ENCODE measurements at places on chromosomes 16 and 17.
A peak's percentile ranks its signal among the peaks of the same experiment; 100 is the strongest.

- DNase-seq: no peak
These were observed 54.8 kb downstream of the C17orf67 start for GRCh38 chr17:56778898-56779297.

GRCh38 chr16:88057656-88058055 lies 106.4 kb downstream of the BANP start:
- DNase-seq: no peak

GRCh38 chr17:39841134-39841683 lies 22.9 kb downstream of the IKZF3 start:
- no peak for DNase-seq

GRCh38 chr17:27282054-27282551 lies 11.8 kb upstream of the WSB1 start:
- DNase-seq: no peak

GRCh38 chr17:1010586-1010985 lies 13.7 kb downstream of the TIMM22 start:
- DNase-seq: no peak

GRCh38 chr16:70735141-70735979 lies 49.5 kb upstream of the MTSS2 start:
- DNase-seq: no peak

DNA sequence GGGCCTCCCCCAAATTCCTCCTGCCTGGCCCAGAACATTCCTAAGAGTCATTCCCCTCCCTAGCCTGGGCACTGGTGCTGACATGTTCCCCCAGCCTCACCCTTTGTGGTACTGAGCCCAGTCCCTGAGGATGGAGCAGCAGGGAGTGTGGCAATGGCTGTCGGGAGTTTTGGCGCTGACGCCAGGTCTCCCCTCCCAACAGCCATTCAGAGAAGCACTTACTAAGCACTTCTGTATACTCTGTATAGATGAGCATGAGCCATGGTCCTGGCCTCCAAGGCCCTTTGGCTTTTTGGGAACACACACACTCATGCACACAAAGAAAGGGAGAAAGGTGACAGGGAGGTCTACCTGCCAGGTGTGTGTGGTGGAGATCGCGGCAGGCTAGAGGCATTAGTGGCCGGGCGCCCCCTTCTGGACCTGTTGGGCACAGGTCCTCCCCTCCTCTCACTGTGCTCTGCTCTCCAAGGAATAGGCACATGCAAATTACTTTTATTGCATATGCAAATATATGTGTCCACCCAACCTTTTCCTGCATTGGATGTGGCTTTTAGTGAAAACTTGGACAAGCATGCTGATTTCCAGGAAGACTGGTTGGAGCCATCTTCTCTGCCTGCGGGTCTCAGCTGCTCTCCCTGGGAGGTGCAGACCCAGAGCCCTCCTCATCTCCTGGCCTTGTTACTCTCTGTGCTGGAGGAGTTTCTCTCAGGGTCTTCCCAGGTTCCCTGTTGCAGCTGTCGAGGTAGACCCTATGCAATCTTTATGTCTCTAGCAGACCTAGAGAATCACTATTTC lies 17.4 kb upstream of the C17orf107 start:
- peak; percentile 56 for DNase-seq

GRCh38 chr17:40779181-40779909 lies 3.0 kb downstream of the KRT27 start:
- DNase-seq: no peak

DNA sequence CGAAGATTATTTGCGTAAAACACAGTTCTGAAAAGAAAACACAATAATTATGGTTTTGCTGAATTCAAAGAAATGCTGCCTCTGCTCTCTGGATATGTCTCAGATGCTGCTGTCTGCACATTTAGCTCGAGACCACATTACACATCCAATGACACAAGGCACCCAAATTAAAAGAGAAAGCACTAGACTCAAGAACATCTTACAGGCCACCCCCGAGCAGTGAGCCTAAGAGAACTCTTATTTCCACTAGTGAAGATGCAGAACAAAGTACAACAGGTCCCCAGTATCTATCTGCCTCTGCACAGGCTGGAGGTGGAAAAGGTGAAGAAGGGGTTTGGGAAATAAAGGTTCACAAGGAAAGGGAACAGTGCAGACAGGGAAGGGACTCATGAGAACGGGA lies 33.5 kb downstream of the GRB2 start:
- no peak for DNase-seq

DNA sequence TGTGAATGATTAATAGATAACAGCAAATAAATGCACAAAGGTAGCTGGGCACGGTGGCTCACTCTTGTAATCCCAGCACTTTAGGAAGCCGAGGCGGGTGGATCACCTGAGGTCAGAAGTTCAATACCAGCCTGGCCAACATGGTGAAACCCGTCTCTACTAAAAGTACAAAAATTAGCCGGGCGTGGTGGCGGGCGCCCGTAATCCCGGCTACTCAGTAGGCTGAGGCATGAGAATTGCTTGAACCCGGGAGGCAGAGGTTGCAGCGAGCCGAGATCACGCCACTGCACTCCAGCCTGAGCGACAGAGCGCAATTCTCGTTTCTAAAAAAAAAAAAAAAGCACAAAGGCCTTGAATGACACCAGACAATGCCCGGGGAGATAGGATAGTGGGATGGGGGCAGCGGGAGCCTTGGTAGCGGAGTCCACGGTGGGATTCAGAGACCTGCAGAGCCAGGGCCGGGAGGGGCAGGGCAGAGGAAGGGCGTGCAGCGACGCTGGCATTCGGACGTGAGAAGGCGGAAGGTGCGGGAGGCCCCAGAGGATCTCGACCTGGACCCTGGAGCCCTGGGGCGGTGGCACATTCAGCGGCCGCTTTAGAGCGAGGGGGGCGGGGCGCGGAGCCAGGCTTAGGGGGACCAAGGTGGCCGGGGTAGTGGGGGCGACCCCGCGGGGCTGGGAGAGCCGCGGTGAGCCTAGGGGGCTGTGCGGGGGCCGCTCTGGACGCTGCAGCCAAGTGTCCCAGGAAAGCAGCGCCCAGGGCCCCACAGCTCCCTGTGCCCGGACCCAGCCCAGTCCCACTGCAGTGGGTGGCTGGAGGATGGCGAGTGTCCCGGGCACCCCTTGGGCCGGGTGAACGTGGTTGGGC lies 999 bp upstream of the FLYWCH2 start:
- DNase-seq: no peak

DNA sequence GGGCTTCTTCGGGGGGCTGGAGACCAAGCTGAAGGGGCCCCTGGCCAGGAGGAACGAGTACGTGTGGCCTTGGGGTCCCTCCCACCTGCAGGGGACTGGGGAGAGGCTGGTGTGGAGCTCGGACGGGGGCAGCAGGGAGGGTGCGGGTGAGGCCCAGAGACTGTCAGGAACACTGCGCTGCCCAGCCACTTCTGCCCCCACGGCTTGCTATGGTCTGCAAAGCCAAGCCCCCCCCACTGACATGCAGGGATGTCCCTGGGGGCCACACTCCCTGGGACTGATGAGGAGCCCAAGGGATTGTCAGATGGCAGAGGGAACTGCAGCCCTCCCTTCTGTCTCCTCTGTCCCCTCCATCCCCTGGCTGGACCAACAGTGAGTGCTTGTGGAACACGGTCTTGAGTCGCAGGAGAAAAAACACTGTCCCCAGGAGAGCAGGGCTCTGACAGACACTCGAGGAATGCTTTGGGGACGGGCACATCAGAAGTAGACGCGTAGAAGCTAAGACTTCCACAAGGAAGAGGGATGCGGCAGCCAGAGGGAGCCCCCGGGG lies 34.6 kb downstream of the CIBAR2 start:
- DNase-seq: no peak

DNA sequence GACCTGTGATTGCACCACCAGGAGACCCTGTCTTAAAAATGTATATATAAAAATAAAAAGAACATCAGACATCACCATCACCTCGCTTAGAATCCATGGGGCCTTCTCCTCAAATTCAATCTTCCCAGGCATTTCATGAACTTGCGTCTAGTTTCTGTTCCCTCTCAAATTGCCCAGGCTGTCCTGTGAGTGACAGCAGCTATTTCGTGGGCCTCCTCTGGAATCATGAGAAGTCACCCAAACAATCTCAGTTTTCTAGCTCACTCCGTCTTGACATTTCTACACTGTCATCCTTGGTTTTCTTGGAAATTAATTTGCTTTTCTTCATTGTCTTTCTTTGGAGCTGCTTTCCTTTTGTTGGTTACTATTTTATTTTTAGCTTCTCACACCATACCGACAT lies 7.3 kb downstream of the SLC52A1 start:
- no peak for DNase-seq

DNA sequence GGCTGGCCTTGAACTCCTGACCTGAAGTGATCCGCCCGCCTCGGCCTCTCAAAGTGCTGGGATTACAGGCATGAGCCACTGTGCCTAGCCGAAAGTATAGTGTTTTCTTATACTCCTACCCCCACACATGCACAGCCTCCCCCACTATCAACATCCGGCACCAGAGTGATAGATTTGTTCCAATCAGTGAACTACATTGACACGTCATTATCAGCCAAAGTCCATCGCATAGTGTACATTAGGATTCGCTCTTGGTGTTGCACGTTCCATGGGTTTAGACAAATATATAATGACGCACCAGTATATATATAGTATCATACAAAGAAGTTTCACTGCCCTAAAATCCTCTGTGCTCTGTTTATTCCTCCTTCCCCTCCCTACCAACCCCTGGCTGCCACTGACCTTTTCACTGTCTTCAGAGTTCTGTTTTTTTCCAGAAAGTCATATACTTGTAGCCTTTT lies 11.9 kb upstream of the TM4SF5 start:
- DNase-seq: no peak

- no peak for DNase-seq
These were observed 36.2 kb downstream of the SMG6 start for GRCh38 chr17:2267354-2267753.

- DNase-seq: no peak
These were observed 4.7 kb downstream of the LRRC59 start for GRCh38 chr17:50392621-50393020.

GRCh38 chr16:47136099-47136842 lies 7.5 kb downstream of the NETO2 start:
- DNase-seq: no peak

- no peak for DNase-seq
These were observed 80.0 kb downstream of the KCNJ18 start for GRCh38 chr17:21772321-21772720.

DNA sequence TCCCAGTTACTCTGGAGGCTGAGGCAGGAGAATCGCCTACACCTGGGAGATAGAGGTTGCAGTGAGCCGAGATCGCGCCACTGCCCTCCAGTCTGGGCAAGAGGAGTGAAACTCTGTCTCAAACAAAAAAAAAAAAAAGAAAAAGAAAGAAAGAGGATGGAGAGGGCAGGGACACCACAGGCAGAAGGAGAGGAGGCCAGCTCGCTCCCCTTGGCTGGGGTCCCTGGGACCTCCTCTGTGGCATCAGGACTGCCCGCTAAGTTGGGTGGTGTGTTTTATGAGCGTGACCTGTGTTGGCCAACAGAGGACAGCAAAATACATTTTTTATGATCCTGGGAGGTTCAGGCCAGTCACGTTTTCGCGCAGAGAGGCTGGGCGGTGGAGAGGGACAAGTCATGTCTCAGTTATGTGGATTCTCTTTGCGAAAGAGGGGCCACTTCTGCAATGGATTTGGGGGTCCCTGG lies 229.6 kb downstream of the MRTFB start:
- no peak for DNase-seq

DNA sequence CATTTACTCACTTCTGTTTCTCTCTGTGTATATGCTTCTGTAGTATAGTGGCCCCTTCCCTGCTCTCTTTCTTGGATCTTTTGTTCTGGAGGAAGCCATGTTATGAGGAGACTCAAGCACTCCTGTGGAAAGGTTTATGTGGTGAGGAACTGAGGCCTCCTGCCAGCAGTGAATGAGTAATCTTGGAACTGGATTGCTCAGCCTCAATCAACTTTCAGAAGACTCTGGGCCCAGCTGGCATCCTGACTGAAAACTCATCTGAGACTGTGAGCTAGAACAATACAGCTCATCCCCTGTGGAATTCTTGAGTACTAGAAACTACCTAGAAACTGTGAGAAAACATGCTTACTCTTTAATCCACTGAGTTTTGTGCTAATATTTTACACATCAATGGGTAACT lies 133.1 kb upstream of the ZKSCAN2 start:
- DNase-seq: no peak

GRCh38 chr17:80327518-80327917 lies 66.9 kb downstream of the RNF213 start:
- no peak for DNase-seq

GRCh38 chr17:81608082-81608481 lies 28.8 kb downstream of the NPLOC4 start:
- DNase-seq: peak; percentile 61

GRCh38 chr17:11252146-11252545 lies 11.1 kb downstream of the SHISA6 start:
- no peak for DNase-seq
